NCI-H2107 (cell line): ENCODE measurements at places on chromosomes 5 and 9.

- no peak for DNase-seq
These were observed 98.9 kb downstream of the MAN2A1 start for GRCh38 chr5:109788596-109788995.

DNA sequence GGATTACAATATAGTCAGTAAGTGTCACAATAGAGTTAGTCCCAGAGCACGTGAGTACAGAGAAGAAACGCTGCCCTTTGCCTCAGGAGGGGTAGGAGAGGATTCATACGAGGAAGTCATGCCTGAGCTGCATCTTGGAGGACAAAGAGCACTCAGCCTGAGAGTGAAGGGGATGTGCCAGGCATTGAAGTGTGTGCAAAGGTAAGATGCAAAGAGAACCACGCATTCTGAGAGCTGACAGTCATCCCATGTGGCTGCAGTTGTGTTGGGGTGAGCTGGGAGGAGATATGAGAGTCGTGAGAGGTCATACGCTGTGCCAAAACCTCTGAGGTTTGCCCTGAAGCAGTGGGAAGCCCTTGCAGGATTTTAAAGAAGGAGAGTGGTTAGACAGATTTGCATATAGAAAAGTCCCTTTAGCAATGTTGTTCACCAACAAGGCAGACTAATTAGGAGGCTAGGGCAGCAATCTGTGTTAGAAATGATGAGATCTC lies 97.5 kb downstream of the PIP5K1B start:
- no peak for DNase-seq

GRCh38 chr9:110933350-110934001 lies 104.8 kb downstream of the LPAR1 start:
- DNase-seq, result no peak

- DNase-seq, result no peak
These were observed 39.4 kb downstream of the KDM3B start for GRCh38 chr5:138391859-138392386.

DNA sequence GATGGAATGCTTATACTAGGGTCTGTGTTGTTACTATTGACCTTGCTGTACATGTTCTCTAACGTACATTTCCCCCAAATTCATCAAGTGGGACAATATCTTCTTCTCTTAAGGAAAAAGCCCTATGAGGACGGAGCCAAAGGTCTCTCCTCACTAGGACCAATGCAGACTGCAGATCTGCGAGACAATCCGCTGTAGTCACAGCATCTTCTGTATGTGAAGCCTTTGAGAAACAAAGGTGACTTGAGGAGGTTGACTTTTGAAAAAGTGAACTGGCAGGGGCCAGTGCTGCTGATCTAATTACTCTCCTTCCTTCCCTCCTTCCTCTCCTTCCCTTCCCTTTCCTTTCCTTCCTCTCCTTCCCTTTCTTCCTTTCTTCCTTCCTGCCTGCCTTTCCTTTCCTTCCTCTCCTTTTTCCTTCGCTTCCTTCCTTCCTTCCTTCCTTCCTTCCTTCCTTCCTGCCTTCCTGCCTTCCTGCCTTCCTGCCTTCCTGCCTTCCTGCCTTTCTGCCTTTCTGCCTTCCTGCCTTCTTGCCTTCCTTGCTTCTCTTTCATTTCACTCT lies 71.1 kb upstream of the BASP1 start:
- DNase-seq, result no peak

DNA sequence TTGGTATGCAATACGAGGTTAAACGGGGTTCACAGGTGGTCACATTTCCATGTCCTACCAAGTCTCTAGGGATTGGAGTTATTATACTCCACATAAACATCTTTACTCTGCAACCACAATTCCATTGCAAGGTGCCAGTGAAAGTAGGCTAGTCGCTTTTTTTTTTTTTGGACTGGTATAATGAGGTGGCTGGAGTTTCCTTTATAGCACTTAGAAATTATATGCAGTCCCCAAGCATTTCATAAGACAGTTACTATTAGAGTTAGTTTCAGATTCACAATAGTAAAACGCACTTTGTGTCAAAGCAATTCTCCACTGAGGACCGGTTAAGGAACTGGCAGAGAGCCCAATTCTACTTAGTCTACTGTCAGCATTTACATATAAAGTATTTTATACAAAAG lies 1.4 kb downstream of the MEF2C start:
- DNase-seq, result no peak

GRCh38 chr9:89483592-89484474 lies 14.1 kb downstream of the SEMA4D start:
- no peak for DNase-seq

DNA sequence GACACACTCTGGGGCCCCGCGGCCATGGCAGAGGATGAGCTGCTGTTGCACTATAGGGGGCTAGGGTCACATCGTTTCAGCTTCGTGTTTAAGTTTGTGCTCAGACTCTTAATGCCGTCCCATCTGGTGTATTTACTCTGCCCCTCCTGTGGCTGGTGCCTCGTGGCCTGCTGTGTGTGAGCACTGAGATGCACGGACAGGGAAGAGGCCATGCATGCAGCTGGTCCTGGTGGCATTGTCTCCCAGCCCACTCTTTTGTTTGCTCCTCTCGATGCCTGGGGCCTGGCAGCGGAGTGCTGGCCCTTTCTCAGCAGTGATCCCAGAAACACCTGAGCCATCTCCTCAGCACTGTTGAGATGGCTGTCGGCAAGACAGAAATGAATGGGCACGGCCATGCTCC lies 30.0 kb upstream of the PHF2 start:
- no peak for DNase-seq

- no peak for DNase-seq
These were observed 203.8 kb upstream of the PIK3R1 start for GRCh38 chr5:68011801-68012200.

DNA sequence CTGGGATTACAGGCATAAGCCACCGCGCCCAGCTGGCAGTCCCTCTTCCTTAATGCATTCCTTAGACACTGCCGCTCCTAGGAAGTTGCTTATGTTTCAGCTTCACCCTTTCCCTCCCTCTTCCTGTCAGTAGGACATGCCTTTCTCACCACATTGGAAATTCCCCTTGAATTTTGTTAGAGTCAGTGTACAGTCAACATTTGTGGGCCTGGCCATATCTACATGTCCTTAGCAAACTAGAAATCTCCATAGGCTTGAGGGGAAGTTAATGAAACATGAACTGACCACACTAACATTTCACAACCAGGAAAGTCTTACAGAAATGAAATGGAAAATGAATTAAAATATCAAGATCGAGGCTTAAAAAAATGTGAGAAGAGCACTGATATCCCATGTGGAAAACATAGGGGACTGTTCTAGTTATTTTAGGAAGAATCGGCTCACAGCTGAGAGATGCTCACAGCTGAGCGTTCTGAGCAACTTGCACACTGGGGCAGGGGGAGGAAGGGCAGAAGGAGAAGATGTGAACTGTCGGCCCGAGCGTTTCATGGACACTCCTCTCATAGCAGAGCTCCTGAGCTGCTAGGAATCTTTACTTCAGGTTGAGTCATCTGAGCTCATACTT lies 21.1 kb upstream of the LVRN start:
- no peak for DNase-seq

- no peak for DNase-seq
These were observed 20.8 kb downstream of the GBGT1 start for GRCh38 chr9:133142684-133143622.
